Muscle of leg (tissue), 16 donors: ENCODE measurements at places on chromosomes 3 and 15. TPM values are rescaled to one million over a fixed set of nuclear protein-coding genes. Genes with fewer than 3 reads are reported as not detected.
A peak's percentile ranks its signal among the peaks of the same experiment; 100 is the strongest.

The TRPC1 gene
- 16.3 TPM for total RNA-seq

The SCAMP5 gene
- 2.0 TPM for total RNA-seq

The MNS1 gene
- total RNA-seq = 5.1 TPM

DNA sequence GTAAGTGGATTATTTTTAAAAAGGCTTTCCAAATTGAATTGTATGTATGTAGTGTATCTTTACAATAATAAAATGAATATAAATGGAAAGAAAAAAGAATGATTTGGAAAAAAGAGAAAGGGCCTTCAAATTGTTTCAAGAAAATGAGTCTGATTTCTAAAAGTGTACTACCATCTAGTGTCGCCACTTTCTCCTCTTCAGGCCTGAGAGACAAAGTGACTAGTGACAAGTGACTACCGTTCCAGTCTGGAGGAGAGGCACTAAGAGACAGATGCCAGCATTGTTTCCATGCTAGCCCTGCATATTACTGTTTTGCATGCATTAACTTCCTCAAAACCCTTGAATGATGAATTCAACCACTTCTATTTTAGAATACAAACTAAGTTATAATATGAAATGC, 39.3 kb downstream of the P3H2 start:
- DNase-seq = no peak

DNA sequence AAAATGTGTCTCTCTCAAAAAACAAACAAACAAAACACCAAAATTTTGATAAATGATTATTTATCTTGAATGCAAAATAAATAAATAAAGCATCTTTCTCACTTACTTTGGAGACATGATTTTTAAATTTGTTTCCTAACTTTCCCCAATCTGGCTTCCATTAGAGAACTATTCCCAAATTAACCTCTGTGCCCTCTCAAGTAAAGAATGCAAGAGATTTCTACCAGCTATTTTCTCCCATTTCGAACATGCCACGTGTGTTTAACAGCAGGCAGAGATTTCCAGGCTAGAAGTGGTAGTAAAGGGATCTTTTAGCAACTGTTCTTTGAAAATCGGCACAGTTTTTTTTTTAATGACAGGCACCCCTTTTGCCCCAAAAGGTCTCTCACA, 269.1 kb downstream of the SHQ1 start:
- DNase-seq = no peak

- no peak for DNase-seq
These were observed 19.9 kb downstream of the KLF13 start for GRCh38 chr15:31346367-31347066.

GRCh38 chr3:175121225-175121624, 262.1 kb downstream of the NAALADL2 start:
- no peak for DNase-seq

DNA sequence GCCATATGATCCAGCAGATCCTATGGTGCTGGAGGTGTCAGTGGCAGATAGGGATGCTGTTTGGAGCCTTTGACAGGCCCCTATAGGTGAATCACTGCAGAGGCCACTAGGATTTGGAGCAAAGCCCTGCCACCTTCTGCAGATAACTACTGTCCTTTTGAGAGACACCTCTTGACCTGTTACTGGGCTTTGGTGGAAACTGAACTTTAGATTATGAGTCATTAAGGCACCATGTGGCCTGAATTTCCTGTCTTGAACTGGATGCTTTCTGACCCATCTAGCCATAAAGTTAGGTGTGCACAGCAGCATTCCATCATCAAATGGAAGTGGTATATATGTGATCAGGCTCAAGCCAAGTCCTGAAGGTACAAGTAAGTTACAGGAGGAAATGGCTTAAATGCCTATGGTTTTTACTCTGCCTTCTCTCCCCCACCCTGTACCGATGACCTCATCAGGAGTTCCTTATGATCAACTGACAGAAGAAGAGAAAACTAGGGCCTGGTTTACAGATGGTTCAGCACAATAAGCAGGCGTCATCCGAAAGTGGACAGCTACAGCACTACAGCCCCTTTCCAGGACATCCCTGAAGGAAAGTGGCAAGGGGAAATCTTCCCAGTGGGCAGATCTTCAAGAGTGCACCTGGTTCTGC, 565.6 kb upstream of the AGTR1 start:
- peak; percentile 5 for DNase-seq

DNA sequence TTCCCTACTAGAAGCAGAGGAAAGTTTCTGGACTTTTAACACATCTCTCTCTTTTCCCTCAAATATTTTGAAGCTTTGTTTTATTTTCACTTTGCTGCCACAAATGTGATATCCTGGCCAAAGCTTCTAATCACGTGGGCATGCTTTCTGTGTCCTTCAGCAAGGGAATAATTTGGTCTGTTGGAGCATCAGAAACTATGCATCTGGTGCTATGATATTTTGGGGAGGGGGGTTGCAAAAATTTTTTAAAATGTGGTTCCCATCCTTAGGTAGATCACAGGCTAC, 254.2 kb downstream of the GAP43 start:
- no peak for DNase-seq

DNA sequence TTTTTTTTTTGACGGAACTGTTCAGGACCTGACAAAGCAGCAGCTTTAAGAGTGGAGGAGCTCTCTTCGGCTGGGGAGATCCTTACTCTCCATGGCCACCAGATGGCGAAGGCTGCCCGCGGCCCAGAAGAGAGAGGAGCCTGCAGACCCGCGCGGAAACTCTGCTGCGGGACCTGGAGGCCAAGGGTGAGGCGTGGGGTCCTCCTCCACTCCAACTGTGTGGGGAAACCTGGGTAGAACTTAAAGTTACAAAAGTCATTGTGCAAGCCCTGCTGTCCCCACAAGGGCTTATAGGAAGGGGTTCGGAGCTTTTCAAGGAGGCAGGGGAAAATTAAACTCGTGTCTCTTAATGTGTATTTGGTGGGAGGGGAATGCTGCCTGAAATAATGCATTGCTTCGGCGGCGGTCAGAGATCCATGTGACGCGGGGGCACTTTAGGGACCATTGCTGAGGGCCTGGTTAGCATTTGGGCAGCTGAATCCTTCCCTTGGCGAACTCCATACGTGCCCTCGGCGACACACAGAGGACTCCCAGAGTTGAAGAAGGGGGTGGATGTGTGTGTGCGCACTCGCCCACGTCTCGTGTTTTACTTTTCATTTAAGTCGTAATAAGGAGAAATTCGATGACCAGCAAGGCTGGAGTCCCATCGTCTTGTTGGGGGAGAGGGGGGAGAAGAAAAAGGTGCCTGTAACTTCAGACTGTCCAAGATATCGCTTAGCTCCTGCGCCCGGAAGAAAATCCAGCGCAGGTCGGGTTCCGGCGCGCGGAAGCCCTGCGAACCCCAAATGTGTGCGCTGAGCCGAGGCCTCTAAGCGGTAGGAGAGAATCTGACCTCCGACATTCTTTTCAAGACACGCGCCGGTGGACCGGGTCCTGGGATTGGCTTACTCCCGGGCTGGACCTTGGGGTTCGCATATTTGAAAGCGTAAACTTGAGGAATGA, 9.7 kb downstream of the EOMES start:
- DNase-seq = peak; percentile 87

DNA sequence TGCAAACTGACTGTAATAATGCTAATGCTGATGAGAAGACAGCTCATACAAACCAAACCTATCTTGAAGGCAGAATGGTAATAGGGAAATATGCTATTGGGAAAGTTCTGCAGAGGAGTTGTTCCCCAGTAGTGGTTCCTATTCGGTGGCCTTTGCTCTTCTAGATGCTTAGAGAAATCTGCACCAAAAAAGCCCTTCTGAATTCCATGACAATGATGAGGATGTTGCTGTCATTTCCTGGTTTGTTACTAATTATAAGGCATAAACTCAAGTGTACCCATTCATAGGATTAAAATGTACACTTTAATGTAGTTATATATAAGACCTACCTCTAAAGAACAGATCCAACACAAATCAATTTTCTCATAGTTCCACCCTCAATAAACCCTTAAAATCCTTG, 30.1 kb downstream of the TOMM70 start:
- no peak for DNase-seq

DNA sequence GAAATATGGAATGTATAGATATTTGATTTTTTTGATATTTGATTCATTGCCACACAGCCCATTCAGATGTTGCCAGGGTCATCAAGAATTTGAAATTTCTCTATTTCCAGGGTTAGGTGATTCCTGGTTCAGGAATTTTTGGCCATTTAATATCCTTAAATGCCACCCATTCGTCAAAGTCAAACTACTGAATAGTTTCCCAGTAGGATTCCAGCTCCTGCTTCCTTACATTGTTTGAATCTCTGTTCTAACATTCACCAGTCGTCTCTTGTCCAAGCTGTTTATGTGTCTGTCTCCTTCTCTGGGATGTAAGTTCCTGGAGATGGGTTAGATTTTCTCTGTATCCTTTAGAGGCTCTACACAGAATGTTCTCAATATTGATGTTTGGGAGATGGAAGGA, 124.9 kb upstream of the TLE3 start:
- DNase-seq = no peak

GRCh38 chr15:70856884-70857561, 3.1 kb upstream of the LARP6 start:
- peak; percentile 97 for DNase-seq

- DNase-seq = no peak
These were observed 154.6 kb downstream of the ADAM10 start for GRCh38 chr15:58594898-58595297.

DNA sequence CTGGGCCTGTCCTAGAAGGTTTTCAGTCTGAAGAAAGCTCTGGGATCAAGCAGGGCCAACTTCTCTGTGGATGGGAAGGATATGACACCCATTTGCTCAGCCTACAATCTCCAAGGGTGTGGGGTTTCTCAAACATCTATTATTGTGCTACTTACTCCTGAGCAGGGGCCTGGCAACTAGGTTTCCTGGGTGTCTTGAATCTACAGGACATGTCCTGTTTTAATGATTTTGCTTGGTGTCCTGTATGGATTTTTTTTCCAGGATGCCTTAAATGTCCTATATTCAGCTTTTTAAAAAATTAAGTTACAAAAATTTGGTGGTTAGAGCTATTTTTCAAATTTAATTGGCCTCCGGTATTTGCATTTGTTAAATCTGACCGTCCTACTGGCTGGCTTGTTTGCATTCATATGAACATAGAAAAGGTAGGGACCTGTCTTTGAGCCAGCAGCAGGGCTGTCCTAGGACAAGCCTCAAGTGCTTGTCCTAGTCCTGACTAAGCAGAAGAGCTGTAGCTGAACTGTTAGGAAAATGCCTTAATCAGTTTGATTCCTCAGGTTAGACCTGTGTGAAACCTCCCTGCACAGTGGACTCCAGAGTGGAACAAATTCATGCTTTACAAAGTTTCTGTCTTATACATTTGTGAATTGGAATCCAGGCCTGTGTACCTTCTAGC, 40.0 kb upstream of the LMOD3 start:
- no peak for DNase-seq

GRCh38 chr3:126147147-126147931, 33.0 kb downstream of the ALDH1L1 start:
- DNase-seq = no peak

- peak; percentile 14 for DNase-seq
These were observed 270.7 kb upstream of the SLITRK3 start for GRCh38 chr3:165466856-165467255.

DNA sequence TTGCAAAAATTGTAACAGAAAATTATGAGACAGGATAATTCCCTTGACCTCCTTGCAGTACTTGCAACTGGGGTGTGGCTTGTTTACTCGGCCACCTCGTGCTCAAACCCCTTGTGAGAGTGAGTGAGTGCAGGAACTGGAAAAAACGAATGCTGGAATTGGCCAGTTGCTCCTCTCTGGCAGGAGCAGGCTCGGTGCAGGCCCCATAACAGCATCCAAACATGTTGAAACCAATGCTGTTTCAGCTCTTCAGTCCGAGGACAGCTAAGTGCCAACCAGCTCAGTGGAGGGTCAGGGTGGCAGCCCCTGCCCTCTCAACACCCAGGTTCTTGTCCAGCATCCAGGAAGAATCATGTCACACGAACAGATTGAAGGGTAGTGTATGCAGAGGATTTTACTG, 36.9 kb downstream of the METTL6 start:
- no peak for DNase-seq

GRCh38 chr3:132499071-132499470, 81.8 kb downstream of the DNAJC13 start:
- no peak for DNase-seq
